ENCODE measurements at places on chromosomes 7 and 10.

DNA sequence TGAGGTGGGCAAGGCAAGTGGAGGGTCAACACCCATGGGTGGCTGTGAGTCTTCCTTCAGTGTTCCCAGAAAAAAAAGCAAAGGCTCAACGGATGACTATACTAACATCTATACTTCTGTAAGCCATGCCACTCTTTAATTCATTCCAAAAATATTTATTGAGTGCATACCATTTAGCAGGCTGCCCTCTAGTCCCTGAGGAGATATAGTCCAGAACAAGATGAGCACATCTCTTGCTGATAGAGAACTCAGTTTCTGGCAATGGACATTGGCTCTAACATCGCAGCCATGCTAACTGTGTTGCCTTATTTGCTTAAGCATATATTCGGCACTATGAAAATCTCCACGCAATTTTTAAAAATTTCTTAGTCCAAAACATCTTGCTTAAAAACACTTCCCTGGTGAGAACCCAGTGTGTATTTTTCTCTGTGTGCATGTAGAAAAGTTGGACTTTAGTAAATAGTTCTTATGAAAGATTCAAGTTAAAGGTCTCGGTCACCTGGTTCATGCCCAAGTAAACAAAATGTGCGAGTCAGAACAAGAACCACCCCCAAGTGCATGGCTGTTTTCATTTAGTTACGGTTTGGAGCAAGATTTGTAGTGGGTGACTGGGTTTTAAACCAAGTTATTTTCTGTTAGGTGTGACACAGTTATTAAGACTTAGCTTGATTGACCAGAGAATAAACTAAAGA lies 69.8 kb downstream of the MET start:
- no peak for DNase-seq

DNA sequence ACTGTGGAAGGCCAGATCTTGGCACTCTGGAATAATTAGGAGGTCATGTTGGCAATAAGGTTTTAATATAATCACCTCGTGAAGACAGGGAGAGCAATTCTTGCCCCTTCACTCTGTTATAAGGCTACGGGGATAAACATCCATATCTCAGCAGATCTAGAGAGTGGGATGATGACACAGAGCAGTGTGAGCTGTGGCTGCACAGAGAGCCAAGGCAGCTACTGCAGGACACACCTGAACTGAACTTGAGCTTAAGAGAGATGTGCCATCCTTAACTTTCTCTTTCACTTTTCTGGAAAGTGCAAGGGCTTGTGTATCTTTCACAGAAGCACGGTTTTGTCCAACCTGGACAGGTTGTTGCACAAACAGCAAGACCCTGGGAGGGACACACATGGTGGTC lies 174.7 kb downstream of the GATA3 start:
- no peak for DNase-seq

GRCh38 chr7:151847681-151848081 lies 29.2 kb downstream of the PRKAG2 start:
- no peak for DNase-seq

GRCh38 chr7:128155100-128155740 lies 85.9 kb upstream of the LEP start:
- peak; percentile 21 for DNase-seq

- no peak for DNase-seq
Measured at GRCh38 chr10:108166401-108166800, 1001.9 kb upstream of the SORCS1 start.

DNA sequence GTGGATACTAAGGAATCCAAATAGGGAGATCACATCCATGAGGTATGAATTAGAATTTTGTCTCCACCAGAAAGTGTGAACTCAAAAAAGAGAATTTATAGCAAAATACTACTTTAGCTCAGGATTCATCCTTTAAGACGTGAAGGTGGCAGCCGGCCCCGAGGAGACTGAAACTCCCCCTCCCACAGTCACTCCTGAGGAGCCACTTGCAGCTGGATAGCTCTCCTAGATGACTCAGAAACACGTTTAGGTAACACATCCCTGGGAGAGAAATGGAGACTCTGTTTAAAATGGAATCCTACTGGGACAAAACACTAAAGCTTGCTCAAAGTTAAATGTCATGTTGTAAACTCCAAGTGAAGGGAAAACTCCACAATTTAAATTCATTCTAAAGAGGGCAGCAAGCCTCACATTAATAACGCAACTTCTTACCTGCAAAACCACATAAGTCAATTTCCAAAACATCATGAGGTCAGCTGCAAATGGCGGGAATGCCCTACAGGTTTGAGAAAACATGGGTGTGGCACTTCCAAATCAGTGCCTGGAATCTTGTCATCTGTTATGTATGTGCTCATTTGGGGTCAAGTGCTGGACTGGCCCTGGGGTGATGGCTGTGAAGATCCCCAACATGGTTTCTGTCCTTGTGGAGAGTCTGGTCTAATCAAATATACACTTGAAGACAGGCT lies 46.2 kb downstream of the ICA1 start:
- DNase-seq: no peak

GRCh38 chr7:5377816-5378215 lies 45.8 kb downstream of the TNRC18 start:
- no peak for DNase-seq

- DNase-seq: no peak
Measured at GRCh38 chr10:28349892-28350291, 47.0 kb upstream of the MPP7 start.

DNA sequence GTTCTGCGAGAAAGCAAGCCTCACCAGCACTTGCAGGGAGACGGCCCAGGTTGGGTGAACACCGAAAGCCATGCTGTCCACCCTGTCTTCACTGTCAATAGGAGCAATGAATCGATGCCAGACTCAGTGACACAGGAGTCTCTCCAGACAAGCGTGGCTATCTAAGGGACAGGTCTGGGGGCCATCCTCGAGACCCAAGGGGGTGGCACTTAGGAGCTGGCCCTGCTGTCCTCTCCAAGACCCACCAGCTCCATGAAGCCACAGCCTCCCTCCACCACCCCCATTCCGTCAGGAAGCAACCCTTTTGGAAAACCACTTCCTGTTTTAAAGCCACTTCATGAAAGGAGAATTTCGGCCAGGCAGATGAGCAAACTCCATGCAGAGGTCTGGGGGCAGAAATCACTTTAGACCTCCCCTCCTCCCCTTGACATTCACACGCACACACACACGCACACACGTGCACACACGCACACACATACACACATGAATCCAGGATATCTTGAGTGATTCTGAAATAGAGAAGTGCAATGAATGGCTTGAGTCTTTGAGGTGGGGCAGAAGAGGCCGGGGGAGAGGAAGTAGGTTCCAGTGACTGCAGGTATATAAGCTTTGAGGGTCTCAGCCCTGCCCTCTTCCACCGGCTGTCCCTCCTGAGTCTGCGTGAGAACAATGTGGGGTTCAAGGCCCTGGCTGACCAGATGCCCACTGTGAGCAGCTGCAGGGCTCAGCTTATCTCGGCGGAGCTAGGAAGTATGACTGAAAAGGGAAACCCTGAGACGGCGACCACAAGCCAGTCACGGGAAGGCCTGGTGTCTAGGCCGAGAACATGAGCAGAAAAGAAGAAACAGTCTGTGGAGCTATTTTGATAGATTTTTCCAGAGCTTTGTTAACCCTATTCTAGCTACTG lies 25.0 kb downstream of the RGS10 start:
- DNase-seq: no peak

DNA sequence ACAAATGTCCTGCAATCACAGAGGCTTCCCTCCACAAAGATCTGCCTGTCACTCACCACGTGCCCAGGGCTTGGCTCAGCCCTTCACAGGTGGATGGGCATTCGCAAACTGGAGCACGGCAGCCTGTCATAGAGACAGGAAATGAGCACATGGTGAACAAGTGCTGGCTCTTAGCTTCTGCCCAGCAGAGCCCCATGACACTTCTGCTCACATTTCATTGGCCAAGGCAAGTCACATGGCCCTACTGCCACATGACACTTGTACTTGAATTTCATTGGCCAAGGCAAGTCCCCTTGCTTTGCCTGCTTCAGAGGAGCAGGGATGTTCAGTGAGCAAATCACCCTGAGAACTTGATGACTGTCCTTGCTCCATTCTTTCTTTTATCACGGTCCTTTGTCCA lies 110.8 kb upstream of the PPP2R2D start:
- no peak for DNase-seq

DNA sequence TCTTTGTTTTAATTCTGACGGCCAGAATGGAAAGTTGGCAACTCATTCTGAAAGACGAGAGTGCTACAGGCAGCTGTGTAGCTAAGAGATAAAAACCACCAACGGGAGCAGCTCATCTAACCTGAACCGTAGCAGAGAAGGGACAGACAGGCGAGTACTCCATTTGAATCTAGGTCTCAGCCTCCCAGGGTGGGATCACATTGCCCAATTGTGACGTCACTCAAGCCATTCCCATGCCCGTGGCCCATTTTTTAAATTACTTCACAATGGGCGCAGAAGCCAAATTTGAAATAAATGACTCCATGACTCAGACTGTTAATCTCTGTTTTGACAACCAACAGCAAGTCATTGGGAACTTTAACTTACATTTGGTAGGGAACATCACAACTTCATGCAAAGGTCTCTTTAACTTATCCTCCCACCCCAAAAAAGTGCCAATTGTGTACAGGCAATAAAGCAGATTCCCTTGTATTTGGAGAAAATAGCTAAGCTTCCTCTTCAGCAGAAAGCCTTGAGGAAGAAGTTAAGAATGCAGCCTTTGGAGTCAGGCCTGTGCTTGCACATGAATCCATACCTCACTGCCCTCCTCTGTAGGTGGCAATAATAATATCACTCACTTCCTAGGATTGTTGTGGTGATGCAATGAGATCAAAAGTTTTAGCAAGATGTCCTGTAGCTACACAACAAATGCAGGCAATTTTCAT lies 93.2 kb upstream of the KIF5B start:
- peak; percentile 33 for DNase-seq

- no peak for DNase-seq
Measured at GRCh38 chr10:132035476-132035875, 30.3 kb upstream of the JAKMIP3 start.

DNA sequence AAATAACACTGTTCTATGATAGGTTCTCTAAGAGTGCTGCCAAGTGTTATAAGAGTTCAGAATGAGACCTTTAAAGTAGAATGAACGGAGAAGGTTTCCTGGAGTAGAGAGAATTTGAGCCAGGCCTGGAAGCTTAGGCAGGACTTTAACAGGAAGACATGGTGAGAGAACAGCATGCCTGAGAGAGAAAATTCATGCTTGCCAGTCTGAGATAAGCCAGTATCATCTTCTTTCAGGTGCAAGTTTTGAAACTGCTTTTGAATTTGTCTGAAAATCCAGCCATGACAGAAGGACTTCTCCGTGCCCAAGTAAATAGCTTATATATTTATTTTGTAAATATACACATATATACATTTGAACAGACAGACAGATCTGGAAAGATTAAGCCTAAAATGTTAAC lies 22.1 kb downstream of the ARMC10 start:
- no peak for DNase-seq

DNA sequence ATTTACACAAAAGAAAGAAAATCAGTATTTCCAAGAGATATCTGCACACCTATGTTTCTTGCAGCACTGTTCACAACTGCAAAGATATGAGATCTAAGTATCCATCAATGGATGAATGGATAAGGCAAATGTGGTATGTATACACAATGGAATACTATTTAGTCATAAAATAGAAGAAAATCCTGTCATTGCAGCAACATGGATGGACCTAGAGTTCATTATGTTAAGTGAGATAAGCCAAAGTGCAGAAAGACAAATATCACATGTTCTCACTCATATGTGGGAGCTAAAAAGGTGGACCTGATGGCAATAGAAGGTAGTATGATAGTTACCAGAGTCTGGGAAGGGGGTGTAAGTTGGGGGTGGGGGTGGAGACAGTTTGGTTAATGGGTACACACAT lies 1171.6 kb downstream of the SORCS1 start:
- DNase-seq: no peak

DNA sequence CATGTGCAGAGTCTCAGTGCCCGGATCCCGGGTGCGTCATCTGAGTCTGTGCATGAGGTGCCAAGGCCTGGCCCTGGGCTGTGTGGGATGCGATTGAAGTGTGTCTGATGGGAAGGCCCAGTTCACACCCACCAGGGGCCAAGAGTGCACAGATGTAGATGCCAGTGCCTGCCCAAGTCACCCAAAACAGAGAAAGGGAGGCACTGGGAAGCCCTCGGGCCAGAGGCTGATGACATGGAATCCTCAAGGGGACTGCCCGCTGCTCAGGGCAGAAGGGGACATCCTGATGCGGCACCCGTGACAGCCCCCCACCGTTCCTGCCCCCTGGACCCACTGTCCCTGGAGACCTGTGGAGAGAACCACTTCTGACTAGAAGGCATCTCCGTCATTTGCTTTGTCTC lies 72.2 kb upstream of the ZNF479 start:
- DNase-seq: no peak

GRCh38 chr7:137920637-137921399 lies 74.0 kb upstream of the DGKI start:
- DNase-seq: no peak

DNA sequence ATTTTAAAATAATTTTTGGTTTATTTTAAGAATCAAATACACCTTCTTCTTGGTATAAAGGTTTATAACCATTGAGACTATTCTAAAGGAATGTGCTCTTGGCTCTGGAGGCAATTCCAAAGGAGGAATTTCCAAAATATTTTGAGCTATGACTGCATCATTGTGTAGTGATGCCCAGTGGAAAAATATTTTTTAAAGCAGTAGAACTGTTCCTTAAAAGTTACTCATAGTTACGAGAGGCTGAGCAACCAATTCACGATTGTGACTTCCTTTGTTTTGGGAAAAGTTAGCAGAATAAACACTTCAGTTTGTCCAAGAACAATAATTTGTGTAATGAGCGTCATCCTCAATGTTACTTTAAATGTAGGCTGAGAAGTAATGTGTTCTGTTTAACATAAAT lies 233.6 kb downstream of the BAMBI start:
- no peak for DNase-seq

- no peak for DNase-seq
Measured at GRCh38 chr7:103712991-103713778, 267.2 kb upstream of the SLC26A5 start.

DNA sequence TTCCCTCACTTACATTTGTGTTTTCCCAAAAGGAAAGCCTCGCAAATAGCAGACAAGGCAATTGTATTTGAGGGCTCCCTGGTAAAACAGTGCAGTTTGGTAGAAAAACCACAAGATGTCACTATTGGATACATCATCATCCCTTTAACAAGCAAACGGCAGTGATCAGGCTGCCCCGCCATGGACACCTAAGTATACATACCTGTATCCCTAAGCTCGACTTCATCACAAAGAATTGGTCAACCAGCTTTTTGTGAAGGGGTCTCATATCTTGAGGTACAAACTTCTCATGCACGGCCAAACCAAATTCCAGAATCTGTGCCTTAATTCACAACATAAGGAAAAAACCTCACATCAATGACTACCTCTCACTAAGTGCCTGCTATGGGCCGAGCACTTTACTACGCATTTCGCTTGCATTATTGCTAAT lies 179.5 kb upstream of the IMMP2L start:
- DNase-seq: peak; percentile 83

DNA sequence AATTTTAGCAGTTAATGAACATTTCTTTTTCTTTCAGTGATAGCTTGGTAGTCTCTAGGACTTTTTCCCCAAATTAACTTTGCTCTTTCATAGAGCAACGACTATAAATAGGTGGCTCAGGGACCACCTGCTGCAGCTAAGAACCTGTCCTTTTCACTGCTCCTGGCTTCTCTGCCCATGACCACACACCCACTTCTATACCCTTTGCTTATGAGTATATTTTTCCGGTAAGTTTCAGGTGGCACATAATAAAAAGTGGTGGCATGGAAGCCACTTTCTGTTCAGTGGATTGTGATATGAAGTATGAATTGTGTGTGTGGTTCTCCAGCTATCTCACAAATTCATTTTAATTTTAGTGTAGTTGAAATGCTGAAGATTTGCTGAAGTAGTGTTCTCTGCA lies 1.2 kb downstream of the ING3 start:
- no peak for DNase-seq

All from iPS-NIHi11 (cell line).